Activated T-helper 1 cell treated with anti-CD3 and anti-CD28 coated beads, Interleukin-12 subunit alpha, Interleukin-12 subunit beta, Interleukin-2, Interleukin-4 antibody, amounts not matched to agents 30 ng/mL and 10 ng/mL and 1 ng/mL, durations not matched to agents 14 hours and 24 hours and 36 hours (primary cell): ENCODE measurements at places on chromosomes 1 and 21. TPM values are rescaled to one million over a fixed set of nuclear protein-coding genes. Genes with fewer than 3 reads are reported as not detected.

- H3K27ac ChIP-seq = no peak overlapping the region
- no peaks in the 10 kb centered on the region for H3K4me1 ChIP-seq
- no peak overlapping the region for H3K4me3 ChIP-seq
Measured at GRCh38 chr1:97270508-97271307, 549.1 kb downstream of the PTBP2 start.

YARS1 gene
- 205 and 225 TPM in 2 replicates for total RNA-seq

DNA sequence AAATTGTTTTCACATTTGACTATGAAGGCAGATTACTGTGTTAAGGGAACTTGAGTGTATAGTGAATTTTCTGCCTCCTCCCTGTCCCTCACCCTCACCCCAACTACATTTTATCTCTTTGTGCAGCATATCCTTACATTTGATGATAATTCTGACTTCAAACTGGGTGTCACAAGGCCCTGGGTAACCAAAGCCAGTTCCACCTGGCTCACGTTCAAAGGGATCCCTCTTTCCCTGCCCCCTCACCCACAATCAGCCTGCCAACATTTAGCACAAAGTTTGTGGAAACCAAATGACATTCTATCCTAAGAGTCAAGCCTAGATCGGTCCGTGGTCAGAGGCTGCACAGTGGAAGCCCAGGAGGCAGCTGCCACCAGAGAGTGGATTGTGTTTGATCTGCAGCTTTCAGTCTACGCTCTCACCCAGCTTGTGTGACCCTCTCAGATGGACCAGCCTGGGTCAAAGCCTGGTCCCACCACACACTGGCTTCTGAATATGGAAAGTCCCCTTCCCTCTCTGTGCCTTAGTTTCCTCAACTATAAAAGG, 10.3 kb downstream of the KIAA0040 start:
- H3K4me3 ChIP-seq = no peak overlapping the region
- H3K27me3 ChIP-seq = no peaks in the 10 kb centered on the region

GRCh38 chr1:160576884-160577283, 2.4 kb downstream of the CD84 start:
- no peaks in the 10 kb centered on the region for H3K27me3 ChIP-seq
- H3K27ac ChIP-seq = peak overlapping the region; percentile 84
- peaks cover 94% of the 10 kb centered on the region for H3K4me1 ChIP-seq
- no peak for DNase-seq
- peak overlapping the region; percentile 85 for H3K4me3 ChIP-seq
- H3K36me3 ChIP-seq = peaks cover 25% of the 10 kb centered on the region

GRCh38 chr1:226661965-226662364, 77.1 kb downstream of the ITPKB start:
- H3K36me3 ChIP-seq = peaks cover 26% of the 10 kb centered on the region
- H3K4me3 ChIP-seq = peak overlapping the region; percentile 45
- H3K27me3 ChIP-seq = no peaks in the 10 kb centered on the region
- H3K4me1 ChIP-seq = peaks cover 72% of the 10 kb centered on the region

DNA sequence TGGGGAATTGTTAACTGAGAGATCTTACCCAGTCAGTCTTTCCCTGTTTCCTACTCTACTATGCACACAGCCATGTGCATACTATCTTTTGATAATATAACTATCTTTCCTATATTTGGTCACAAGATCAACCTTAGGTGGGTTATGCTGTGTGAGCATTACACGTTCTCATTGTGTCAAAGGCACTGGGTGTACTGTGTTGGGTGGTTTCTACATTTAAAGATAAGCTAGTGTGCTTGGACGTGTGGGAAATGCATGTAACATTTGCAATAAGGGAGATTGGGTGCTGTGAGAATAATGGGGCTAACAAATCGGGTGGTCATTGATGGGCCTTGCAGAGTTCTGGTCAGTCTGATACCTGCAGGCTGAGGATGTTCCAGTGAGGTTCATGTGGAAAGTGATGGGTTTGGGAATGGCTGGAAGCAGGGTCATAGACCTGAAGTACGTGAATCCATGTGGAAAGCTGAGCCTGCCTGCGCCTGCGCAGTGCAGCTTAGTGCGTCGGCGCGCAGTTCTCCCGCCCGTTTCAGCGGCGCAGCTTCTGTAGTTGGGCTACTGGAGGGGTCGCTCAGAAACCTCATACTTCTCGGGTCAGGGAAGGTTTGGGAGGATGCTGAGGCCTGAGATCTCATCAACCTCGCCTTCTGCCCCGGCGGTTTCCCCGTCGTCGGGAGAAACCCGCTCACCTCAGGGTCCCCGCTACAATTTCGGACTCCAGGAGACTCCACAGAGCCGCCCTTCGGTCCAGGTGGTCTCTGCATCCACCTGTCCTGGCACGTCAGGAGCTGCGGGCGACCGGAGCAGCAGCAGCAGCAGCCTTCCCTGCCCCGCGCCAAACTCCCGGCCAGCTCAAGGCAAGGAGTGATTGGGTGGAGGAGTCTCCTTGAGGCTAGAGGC, at the start of gene MSH4:
Gene MSH4, plus strand, starts transcription at position 507 of the 897 bp plus-strand sequence. Its CDS starts 104 bp downstream, at position 611.
- no peaks in the 10 kb centered on the region for H3K27me3 ChIP-seq
- H3K36me3 ChIP-seq = peaks cover 45% of the 10 kb centered on the region
- no peak for DNase-seq

GRCh38 chr1:172117800-172118199, 276.5 kb downstream of the DNM3 start:
- no peaks in the 10 kb centered on the region for H3K27me3 ChIP-seq
- peak; percentile 47 for DNase-seq
- H3K4me3 ChIP-seq = peak overlapping the region; percentile 13
- no peaks in the 10 kb centered on the region for H3K36me3 ChIP-seq
- H3K27ac ChIP-seq = peak overlapping the region; percentile 2

- H3K27me3 ChIP-seq = peaks cover 14% of the 10 kb centered on the region
- no peaks in the 10 kb centered on the region for H3K36me3 ChIP-seq
- no peak for DNase-seq
- H3K4me1 ChIP-seq = peaks cover 10% of the 10 kb centered on the region
- no peak overlapping the region for H3K27ac ChIP-seq
Measured at GRCh38 chr1:172971241-172971640, 79.5 kb downstream of the TNFSF18 start.

- no peak overlapping the region for H3K27ac ChIP-seq
- DNase-seq = no peak
Measured at GRCh38 chr1:235781807-235782206, 84.9 kb downstream of the LYST start.

GRCh38 chr1:225830841-225831240, 20.9 kb downstream of the EPHX1 start:
- H3K27me3 ChIP-seq = no peaks in the 10 kb centered on the region
- no peak for DNase-seq
- no peak overlapping the region for H3K27ac ChIP-seq

C1orf74 gene
- total RNA-seq = 2.9 and 3.2 TPM in 2 replicates

PLA2G2F gene
- not detected in 2 replicates for total RNA-seq

SPATA21 gene
- not detected in 2 replicates for total RNA-seq

DNA sequence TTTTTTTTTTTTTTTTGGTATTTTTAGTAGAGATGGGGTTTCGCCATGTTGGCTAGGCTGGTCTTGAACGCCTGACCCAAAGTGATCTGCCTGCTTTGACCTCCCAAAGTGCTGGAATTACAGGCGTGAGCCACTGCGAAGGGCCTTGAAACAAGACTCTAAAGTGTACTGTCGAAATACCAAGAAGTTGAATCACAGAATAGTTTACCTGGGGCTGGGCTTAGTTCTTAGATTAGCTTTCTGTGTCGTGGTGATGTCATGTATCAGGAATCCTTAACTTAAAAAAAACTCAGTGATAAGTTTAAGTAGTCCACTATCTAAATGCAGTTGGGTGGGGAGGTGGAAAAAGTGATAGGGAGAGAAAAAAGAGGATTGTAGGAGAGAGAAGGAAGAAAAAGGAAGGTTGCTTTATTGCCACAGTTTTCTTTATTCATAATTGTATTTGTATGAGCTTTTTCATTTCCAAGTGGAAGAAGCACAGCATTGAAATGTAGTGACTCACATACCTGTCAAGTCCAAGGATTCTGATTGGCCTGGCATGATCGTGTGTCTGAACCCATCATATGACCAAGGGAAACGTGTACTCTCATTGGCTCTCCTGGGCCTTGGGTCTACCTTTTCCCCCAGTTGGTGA, 13.4 kb downstream of the ITSN1 start:
- no peak overlapping the region for H3K27ac ChIP-seq
- no peak for DNase-seq

DNA sequence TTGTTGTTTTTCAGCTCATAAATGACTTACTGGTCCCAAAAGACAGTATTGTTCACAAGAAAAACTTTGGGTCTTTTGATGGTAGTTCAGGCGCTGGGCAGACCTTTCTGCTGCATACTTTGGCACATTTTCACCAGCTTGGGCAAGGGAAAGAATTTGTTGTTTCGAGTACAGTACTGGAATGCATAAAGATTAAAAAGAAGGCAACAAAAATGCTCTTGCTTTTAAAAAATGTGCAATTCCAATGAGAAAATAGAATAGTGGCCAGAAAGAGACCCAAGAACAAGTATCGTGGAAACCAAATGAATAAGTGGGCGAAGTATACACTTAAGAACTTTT, 56.0 kb downstream of the CLIC6 start:
- peaks cover 12% of the 10 kb centered on the region for H3K4me1 ChIP-seq
- H3K27ac ChIP-seq = no peak overlapping the region
- DNase-seq = no peak
- H3K36me3 ChIP-seq = no peaks in the 10 kb centered on the region
- peaks cover 14% of the 10 kb centered on the region for H3K27me3 ChIP-seq
- no peak overlapping the region for H3K4me3 ChIP-seq

CORT gene
- total RNA-seq = 0.36 and 0.37 TPM in 2 replicates

DIRAS3 gene
- 0.12 TPM in 1 of 2 replicates, not detected in the other for total RNA-seq

OR2M3 gene
- total RNA-seq = not detected in 2 replicates

DNA sequence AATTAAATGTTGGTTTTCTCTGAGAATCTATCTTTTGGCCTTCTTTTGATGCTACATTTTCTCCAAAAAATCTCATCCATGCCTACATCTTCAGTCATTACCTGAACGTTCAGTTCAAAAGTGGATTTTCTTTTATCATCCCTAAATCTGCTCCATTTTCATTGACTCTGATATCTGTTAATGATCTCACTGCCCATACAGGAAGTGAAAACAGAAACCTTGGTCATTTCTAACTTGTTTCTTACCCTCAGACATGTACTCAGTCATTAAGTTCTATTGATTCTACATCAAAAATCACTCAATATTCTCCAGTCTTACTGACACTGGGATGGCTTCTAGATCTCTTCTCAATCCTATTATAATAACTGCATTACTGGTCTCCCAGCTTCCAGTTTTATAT, 22.7 kb downstream of the PRKACB start:
- H3K4me1 ChIP-seq = peaks cover 21% of the 10 kb centered on the region
- no peaks in the 10 kb centered on the region for H3K36me3 ChIP-seq
- no peak overlapping the region for H3K27ac ChIP-seq
- H3K27me3 ChIP-seq = no peaks in the 10 kb centered on the region
- no peak for DNase-seq

GRCh38 chr21:46660505-46660904, 25.0 kb downstream of the PRMT2 start:
- peaks cover 32% of the 10 kb centered on the region for H3K36me3 ChIP-seq
- no peak overlapping the region for H3K27ac ChIP-seq
- DNase-seq = no peak
- H3K4me3 ChIP-seq = no peak overlapping the region

DNA sequence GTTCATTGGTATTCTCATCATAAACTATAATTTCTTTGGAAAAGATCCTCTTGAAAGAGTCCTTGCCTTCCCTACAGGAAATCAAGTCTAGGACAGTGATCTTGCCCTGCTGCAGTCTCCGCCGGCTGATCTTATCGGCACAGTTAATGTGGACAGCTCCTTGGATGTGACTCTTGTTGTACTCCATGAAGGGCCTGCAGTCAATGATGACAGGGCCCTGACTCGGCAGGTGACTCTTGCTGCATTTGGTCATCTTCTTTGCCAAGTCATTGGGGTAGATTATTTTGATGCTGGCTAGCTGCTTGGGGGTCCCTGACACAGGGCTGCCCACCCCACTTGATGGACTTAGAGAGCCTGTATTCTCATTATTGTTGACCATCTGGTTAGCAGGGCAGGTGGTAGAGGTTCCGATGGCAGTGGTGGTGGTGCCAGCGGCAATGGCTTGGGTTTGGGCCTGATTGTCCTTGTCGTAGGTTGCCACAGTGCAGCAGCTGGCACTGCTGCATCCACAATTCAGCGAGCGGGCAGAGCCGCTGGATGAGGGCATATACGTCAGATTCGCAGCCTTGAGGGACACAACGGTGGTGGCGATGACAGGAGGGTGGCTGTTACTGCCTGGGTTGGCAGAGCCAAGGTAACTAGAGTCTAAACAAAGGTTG, 2.7 kb downstream of the DUSP10 start:
- H3K27ac ChIP-seq = no peak overlapping the region
- no peak overlapping the region for H3K4me3 ChIP-seq
- H3K27me3 ChIP-seq = no peaks in the 10 kb centered on the region
- peaks cover 20% of the 10 kb centered on the region for H3K4me1 ChIP-seq

RGS16 gene
- total RNA-seq = 138 and 143 TPM in 2 replicates

CASZ1 gene
- total RNA-seq = 8.0 and 11.7 TPM in 2 replicates

- no peaks in the 10 kb centered on the region for H3K4me1 ChIP-seq
- H3K27me3 ChIP-seq = no peaks in the 10 kb centered on the region
- no peak for DNase-seq
- H3K36me3 ChIP-seq = no peaks in the 10 kb centered on the region
- H3K4me3 ChIP-seq = no peak overlapping the region
Measured at GRCh38 chr21:28160378-28160777, 832.3 kb downstream of the LTN1 start.

- no peak overlapping the region for H3K27ac ChIP-seq
- peaks cover 10% of the 10 kb centered on the region for H3K27me3 ChIP-seq
Measured at GRCh38 chr1:30226648-30227047, 496.7 kb downstream of the MATN1 start.

GRCh38 chr21:41055266-41055665, 112.7 kb upstream of the BACE2 start:
- no peaks in the 10 kb centered on the region for H3K36me3 ChIP-seq
- DNase-seq = no peak
- H3K27ac ChIP-seq = no peak overlapping the region
- H3K4me1 ChIP-seq = no peaks in the 10 kb centered on the region
- H3K27me3 ChIP-seq = no peaks in the 10 kb centered on the region
- no peak overlapping the region for H3K4me3 ChIP-seq

HES3 gene
- total RNA-seq = not detected in 2 replicates

- H3K27me3 ChIP-seq = no peaks in the 10 kb centered on the region
- no peak overlapping the region for H3K4me3 ChIP-seq
- H3K36me3 ChIP-seq = peaks cover 19% of the 10 kb centered on the region
- DNase-seq = no peak
- H3K27ac ChIP-seq = no peak overlapping the region
- H3K4me1 ChIP-seq = peaks cover 5% of the 10 kb centered on the region
Measured at GRCh38 chr1:27348861-27349783, 7.3 kb downstream of the SYTL1 start.

TSTD1 gene
- total RNA-seq = 40.5 and 43.3 TPM in 2 replicates

GRCh38 chr1:114270282-114270681, 116.6 kb upstream of the SYT6 start:
- H3K36me3 ChIP-seq = no peaks in the 10 kb centered on the region
- no peaks in the 10 kb centered on the region for H3K4me1 ChIP-seq
- H3K27me3 ChIP-seq = peaks cover 20% of the 10 kb centered on the region
- DNase-seq = no peak
- H3K4me3 ChIP-seq = no peak overlapping the region

NOS1AP gene
- total RNA-seq = 0.10 TPM in 1 of 2 replicates, not detected in the other

DNA sequence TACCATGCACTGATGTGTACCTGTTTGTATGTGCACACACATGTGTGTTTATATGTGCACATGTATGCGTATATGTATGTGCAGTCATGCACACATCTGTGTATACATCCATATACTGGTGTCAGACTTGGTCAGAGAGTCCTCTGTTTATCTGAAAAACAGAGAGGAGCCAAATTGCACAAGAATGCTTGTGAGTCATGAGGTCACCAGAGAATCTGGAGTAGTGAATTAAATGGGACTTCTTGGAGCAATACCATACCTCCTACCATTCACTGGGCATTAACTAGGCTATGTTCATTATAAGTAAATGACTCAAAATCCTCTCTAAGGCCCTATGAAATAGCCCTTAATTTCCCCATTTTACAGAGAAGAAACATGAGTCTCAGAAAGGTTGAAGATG, 272.1 kb upstream of the C1orf87 start:
- no peaks in the 10 kb centered on the region for H3K36me3 ChIP-seq
- no peaks in the 10 kb centered on the region for H3K4me1 ChIP-seq
- no peak overlapping the region for H3K27ac ChIP-seq
- no peaks in the 10 kb centered on the region for H3K27me3 ChIP-seq
- no peak for DNase-seq

C1orf87 gene
- total RNA-seq = not detected in 2 replicates
